8988T (cell line): ENCODE measurements at places on chromosomes 5 and 9.
A peak's percentile ranks its signal among the peaks of the same experiment; 100 is the strongest.

DNA sequence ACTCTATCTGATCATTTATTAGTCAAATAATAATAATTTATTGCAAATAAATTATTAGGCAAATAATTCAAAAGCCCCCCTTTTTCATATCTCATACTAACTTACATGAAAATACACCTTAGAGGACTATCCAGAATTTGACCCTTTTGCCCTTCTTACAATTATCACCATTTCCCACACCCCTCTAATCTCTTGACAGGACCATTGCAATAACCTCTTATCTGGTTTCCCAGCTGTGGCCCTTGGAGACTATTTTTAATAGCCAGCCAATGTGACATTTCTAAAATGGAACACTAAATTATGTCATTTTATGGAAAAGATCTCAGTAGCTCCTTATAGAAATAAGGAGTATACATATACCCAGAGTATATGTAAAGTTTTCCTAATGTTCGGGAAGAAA, 588.4 kb upstream of the COX7C start:
- no peak for DNase-seq

GRCh38 chr5:101390151-101390908, 487.2 kb upstream of the ST8SIA4 start:
- no peak for DNase-seq

DNA sequence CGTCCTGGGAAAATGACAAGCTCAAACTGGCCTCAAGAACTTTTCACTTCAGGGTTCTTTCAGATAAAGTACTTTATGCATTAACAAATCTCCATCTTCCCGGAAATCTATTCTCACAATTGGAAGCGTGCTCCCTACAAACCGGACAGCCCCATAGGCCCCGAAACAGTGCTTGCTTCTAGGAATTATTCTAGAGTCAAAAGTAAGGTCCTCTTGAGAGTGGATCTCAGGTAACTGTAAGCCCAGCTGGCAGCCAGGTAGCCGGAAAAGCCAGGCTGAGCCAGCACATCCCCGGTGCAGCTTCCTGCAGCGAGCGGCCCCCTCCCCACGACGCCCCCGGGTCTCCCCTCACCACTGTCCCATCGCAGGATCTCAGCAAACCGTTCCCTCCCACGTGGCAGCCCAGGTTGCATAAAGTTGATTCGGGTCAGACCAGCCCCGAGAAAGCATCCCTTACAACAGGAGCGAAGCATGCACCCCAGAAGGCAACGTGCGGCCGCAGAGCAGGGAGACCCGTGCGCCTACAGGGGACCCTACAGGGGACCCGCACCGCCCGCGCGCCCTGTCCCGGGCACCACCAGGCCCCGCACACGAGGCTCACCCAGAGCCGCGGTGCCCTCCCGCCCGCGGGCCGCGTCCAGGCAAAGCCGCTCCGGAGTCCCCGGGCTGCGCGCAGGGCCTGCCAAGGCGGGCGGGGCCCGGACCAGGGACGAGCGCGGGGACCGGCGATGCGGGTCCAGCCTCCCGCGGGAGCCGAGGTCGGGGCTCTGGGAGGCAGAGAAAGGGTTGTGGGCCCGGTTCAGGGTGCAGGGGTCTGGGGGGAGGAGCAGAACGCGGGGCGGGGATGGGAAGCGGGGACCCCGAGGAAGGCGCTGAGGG, 920 bp downstream of the LPCAT1 start:
- DNase-seq, result peak; percentile 45

- DNase-seq, result no peak
Measured at GRCh38 chr9:581673-582497, 259.6 kb upstream of the DMRT1 start.

DNA sequence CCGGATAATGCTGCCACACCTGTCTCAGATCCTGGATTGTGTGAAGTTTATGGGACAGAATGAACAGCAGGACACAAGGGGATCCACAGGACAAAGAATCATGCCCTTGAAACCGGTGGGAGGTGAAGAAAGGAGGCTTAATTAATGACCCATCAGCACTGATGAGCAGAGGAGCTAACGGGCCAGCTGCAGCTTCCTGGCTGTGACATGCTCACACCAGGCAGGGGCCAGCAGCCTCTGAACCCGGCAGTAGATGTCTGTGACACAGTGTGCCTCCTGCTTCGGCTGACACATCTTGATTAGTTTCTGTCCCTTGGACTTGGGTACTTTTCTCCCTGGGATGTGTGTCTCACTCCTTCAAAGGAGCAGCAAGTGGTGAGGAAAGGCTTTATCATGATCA, 328.8 kb upstream of the BRINP1 start:
- DNase-seq, result no peak

- no peak for DNase-seq
Measured at GRCh38 chr9:131554087-131554842, 8.9 kb downstream of the PRRT1B start.

- no peak for DNase-seq
Measured at GRCh38 chr5:56406838-56407237, 173.7 kb upstream of the ANKRD55 start.

DNA sequence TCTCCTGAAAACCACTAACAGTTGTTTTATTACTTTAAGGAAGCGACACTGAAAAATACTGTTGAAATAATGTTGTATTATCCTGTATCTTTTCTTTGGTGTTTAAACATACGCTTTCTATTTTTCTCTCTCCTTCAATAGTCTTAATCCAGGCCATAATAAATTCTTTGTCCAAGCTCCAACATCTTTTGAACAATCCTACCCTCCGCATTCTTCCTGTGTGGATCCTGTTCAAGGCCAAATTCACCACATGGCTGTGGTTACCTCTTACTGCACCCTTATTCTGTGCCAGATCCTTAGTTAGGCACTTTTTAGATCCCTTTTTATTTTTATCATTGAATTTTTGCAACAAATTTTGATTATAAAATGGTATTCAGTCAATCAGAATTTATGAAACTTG, 1691.5 kb downstream of the MAT2B start:
- no peak for DNase-seq

DNA sequence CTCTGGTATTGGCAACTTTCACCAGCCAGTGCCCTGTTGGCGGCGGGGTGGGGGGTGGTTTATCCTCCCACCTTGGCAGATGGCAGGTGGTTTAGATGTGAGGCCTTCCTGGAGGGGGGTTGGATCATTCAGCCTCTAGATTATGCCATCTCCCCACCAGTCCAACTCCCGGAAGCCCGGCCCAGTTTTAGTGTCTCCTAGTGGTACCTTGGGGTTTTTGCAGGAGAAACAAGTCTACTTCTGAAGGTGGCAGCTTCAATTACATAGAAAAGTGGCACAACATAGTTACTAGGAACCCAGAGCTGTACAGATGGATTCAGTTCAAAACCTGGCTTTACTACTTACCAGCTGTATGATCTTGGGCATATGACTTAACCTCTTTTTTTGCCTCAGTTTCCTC, 11.3 kb downstream of the PRLR start:
- no peak for DNase-seq

DNA sequence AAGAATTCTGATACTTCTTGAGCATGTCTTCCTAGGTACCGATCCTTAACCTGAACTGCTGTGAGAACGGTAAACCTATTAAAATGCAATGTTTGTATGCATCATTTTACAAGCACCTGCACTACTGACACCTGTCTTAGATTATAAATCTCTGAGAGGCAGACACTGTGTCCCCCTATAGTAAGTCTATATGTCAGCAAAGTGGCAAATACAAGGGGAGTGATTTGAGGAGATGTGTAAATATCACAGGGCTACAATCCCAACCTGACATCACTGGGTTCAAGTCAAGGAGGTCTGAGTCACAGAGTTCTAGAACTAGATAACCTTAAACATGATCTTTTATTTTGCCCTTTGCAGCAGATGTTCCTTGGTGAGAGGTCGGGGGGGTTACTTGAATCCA, 64.1 kb downstream of the ANKH start:
- no peak for DNase-seq

GRCh38 chr5:14325369-14325768, 182.2 kb downstream of the TRIO start:
- DNase-seq, result no peak

- DNase-seq, result no peak
Measured at GRCh38 chr5:172007175-172008110, 1.0 kb upstream of the FBXW11 start.
